ENCODE measurements at places on chromosomes 6 and 20. TPM values are rescaled to one million over a fixed set of nuclear protein-coding genes. Genes with fewer than 3 reads are reported as not detected.

TRIM15 gene
- total RNA-seq = 1.2 TPM

SLC18B1 gene
- 33.2 TPM for total RNA-seq

GRCh38 chr6:161434921-161435747 is 161.3 kb upstream of the AGPAT4 start:
- no peak for DNase-seq

- no peak for DNase-seq
Measured at GRCh38 chr20:46085179-46085851, 4.4 kb downstream of the NCOA5 start.

- DNase-seq = peak; percentile 36
Measured at GRCh38 chr20:36862857-36863668, 12.9 kb upstream of the TLDC2 start.
